ENCODE measurements at places on chromosomes 7 and 10.

GRCh38 chr10:48516911-48517310 is 88.0 kb downstream of the ARHGAP22 start:
- no peak overlapping the region for H3K4me3 ChIP-seq
- no peak for DNase-seq

GRCh38 chr7:22697876-22698606 is 29.0 kb upstream of the IL6 start:
- DNase-seq: no peak
- no peaks in the 10 kb centered on the region for H3K27me3 ChIP-seq
- H3K4me1 ChIP-seq: no peaks in the 10 kb centered on the region
- H3K27ac ChIP-seq: no peak overlapping the region
- no peak overlapping the region for H3K4me3 ChIP-seq

GRCh38 chr7:35801392-35802101 is 690 bp downstream of the SEPTIN7 start:
- no peaks in the 10 kb centered on the region for H3K27me3 ChIP-seq
- peak; percentile 86 for DNase-seq
- H3K4me1 ChIP-seq: peaks cover 55% of the 10 kb centered on the region
- H3K27ac ChIP-seq: peak overlapping the region; percentile 96
- H3K36me3 ChIP-seq: no peaks in the 10 kb centered on the region

DNA sequence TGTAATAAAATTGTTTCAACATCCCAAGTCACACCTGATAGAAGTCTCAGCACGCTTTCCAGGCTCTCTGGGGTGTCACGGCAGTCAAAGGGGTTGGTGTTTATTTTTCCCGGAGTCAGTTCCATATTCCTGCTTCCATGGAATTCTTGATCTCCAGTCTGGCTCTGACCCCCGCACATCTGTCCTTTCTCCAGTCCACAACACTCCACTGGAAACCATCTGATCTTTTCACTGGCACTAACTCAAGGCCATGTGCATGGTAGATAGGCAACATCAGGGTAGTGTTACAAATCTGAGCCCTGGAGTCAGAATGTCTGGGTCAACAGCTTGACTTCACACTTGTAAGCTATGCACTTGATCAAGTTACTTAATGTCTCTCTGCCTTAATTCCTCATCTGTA is 176.2 kb downstream of the WDR11 start:
- H3K4me3 ChIP-seq: no peak overlapping the region
- H3K27ac ChIP-seq: peak overlapping the region; percentile 54
- H3K27me3 ChIP-seq: no peaks in the 10 kb centered on the region
- H3K4me1 ChIP-seq: no peaks in the 10 kb centered on the region

Data from sigmoid colon (tissue), 7 donors.